H9 (cell line): ENCODE measurements at places on chromosomes 1 and 21. TPM values are rescaled to one million over a fixed set of nuclear protein-coding genes. Genes with fewer than 3 reads are reported as not detected.

The ETNK2 gene
- 17.6 and 18.6 TPM in 2 replicates for total RNA-seq

The STK40 gene
- 26.2 and 27.5 TPM in 2 replicates for total RNA-seq

The SEC16B gene
- 0.70 and 0.83 TPM in 2 replicates for total RNA-seq

The NIT1 gene
- total RNA-seq: 39.0 and 39.6 TPM in 2 replicates

The LRRC39 gene
- total RNA-seq: 0.20 and 0.37 TPM in 2 replicates

The CCDC185 gene
- not detected in 2 replicates for total RNA-seq

The SYPL2 gene
- 2.5 and 2.6 TPM in 2 replicates for total RNA-seq

The UQCRHL gene
- total RNA-seq: 2.0 and 2.6 TPM in 2 replicates

The SLC25A34 gene
- 0.94 and 1.5 TPM in 2 replicates for total RNA-seq

The SYT6 gene
- 71.2 and 77.2 TPM in 2 replicates for total RNA-seq

The AMY1C gene
- not detected in 2 replicates for total RNA-seq

The STUM gene
- total RNA-seq: 0.09 and 0.11 TPM in 2 replicates

The COL24A1 gene
- total RNA-seq: 0.15 and 0.35 TPM in 2 replicates

The OR2T33 gene
- total RNA-seq: not detected in 2 replicates

The PLA2G2A gene
- 6.2 and 7.1 TPM in 2 replicates for total RNA-seq

The KRTAP21-2 gene
- not detected in 2 replicates for total RNA-seq

The HLX gene
- total RNA-seq: 0.37 and 0.88 TPM in 2 replicates

The PCNX2 gene
- total RNA-seq: 42.0 and 45.1 TPM in 2 replicates

The BMP8B gene
- total RNA-seq: 0.33 and 0.42 TPM in 2 replicates

The SLAMF6 gene
- total RNA-seq: not detected in 2 replicates

The ACTA1 gene
- total RNA-seq: 48.5 and 51.3 TPM in 2 replicates

The NGF gene
- total RNA-seq: 0.22 TPM in 1 of 2 replicates, not detected in the other

The CA14 gene
- 42.0 and 43.2 TPM in 2 replicates for total RNA-seq

The GNG4 gene
- 32.2 and 34.4 TPM in 2 replicates for total RNA-seq

The PAPPA2 gene
- 0.75 and 0.81 TPM in 2 replicates for total RNA-seq

The DENND2C gene
- 3.4 and 3.6 TPM in 2 replicates for total RNA-seq

The SLC22A15 gene
- 3.2 and 3.5 TPM in 2 replicates for total RNA-seq

The DEDD gene
- 44.7 and 46.7 TPM in 2 replicates for total RNA-seq

The FAM72B gene
- 8.5 and 9.2 TPM in 2 replicates for total RNA-seq

The PERM1 gene
- total RNA-seq: not detected in 2 replicates

The SPATA21 gene
- 0.07 TPM in 1 of 2 replicates, not detected in the other for total RNA-seq

The OR14C36 gene
- total RNA-seq: not detected in 2 replicates

The PRRX1 gene
- not detected in 2 replicates for total RNA-seq

The FCRL6 gene
- not detected in 2 replicates for total RNA-seq

The B3GALT5 gene
- total RNA-seq: 24.2 and 24.7 TPM in 2 replicates

The FGR gene
- total RNA-seq: 0.15 TPM in 1 of 2 replicates, not detected in the other

The COL11A1 gene
- total RNA-seq: 7.0 and 7.5 TPM in 2 replicates

The SH3D21 gene
- total RNA-seq: 16.9 and 18.3 TPM in 2 replicates

The KANK4 gene
- total RNA-seq: 0.11 and 0.15 TPM in 2 replicates

The LCE1B gene
- not detected in 2 replicates for total RNA-seq

The TOMM20 gene
- 191 and 197 TPM in 2 replicates for total RNA-seq

The COL16A1 gene
- 6.2 and 6.5 TPM in 2 replicates for total RNA-seq

The SUMO3 gene
- 82.9 and 85.7 TPM in 2 replicates for total RNA-seq

The ACADM gene
- 51.3 and 52.2 TPM in 2 replicates for total RNA-seq

The S100A16 gene
- total RNA-seq: 8.0 and 8.2 TPM in 2 replicates

The ESPN gene
- total RNA-seq: 53.1 and 59.3 TPM in 2 replicates

The ZFP69B gene
- 16.2 and 17.5 TPM in 2 replicates for total RNA-seq

The GRIK3 gene
- total RNA-seq: 1.7 TPM in 2 replicates

The CHI3L2 gene
- not detected in 2 replicates for total RNA-seq

The COL18A1 gene
- 232 and 234 TPM in 2 replicates for total RNA-seq

The AMPD1 gene
- not detected in 2 replicates for total RNA-seq
